Occipital lobe (tissue), 3 donors: ENCODE measurements at places on chromosomes 11 and 22.

- DNase-seq, result no peak
These were observed 30.9 kb downstream of the P4HA3 start for GRCh38 chr11:74280494-74280893.

- no peak for DNase-seq
These were observed 23.0 kb downstream of the SIK3 start for GRCh38 chr11:117075186-117075585.

GRCh38 chr11:12019337-12019736 lies 10.9 kb upstream of the DKK3 start:
- DNase-seq, result no peak

DNA sequence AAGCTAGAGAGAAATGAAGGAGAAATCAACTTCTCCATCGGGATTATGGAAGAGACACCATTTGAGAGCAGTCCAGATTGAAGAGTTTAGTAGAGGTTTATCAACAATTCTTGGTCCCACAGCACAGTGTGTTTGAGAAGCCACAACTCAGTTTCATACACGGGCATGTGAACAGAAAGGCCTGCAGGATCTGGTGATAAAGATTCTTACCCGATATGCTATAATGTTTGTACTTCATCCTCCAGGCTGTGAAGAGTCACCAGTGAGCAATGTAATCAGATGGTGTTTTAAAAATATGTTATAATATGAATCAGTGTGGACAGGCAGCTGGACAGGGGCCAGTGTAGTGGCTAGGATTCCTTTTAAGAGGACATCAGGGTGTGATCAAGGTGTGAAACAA lies 29.7 kb upstream of the VWA5A start:
- no peak for DNase-seq

DNA sequence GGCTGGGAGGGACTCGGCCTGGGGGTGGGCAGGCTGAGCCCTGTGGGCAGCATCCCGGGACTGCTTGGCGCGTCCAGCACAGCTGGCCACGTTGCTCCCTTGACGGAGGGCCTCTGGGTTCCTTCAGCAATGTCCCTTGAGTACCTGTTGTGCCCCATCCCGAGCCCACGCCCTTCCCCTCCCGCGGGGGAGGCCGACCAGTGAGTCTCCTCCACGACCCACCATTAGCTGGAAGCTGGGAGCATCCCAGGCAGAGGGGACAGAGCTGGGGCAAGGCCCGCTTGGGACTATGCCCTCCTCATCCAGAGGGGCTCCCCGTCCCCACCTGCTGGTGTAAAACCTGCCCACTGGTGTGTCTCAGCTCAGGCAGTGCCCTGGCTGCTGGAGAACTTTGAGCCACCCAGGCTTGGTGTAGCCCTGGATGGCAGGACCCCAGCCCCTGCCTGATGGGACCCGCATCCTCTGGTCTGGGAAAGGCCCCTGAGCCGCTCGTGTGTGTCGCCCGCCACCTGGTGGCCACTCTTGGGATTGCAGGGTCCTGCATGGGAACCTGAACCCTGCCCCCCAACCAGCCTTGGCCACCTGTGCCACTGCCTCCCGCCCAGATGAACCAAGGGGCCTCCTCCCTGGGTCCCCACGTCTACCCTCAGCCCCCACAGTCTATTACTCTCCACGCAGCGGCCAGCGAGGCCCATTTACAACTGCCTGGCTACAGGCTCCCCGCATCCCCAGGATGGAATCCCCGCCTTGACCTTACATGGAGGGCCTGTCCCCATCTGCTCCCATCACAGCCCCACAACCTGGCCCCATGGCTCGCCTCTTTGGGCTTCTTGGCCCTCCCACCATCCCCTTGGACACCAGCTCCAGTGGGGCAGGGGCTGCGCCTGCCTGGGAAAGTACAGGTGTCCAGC lies 16.6 kb upstream of the ARHGAP8 start:
- peak; percentile 10 for DNase-seq

GRCh38 chr22:44203203-44203602 lies 22.5 kb downstream of the PARVG start:
- DNase-seq, result no peak

GRCh38 chr22:30159561-30160353 lies 79.5 kb downstream of the HORMAD2 start:
- DNase-seq, result no peak

GRCh38 chr22:30385942-30386341 lies 1.3 kb downstream of the RNF215 start:
- DNase-seq, result no peak

DNA sequence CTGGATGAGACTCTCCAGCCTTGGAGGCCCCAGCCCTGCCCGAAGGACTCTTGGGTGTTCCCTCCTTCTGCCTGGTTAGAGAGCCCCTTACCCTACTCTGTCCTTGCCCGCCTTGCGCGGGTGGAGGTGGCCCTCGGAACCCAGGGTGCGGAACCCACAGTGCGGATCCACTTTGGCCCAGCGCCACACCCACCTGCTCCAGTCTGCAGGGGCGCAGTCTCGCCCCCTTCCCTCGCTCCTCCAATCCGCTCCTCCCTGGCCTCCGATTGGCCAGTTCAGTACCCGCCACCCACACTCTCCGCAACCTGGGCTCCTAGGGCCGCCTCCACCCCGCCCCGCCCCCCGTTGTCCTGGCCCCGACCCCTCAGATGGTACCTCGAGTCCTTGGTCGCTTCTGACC lies 2.4 kb downstream of the CAPN1 start:
- no peak for DNase-seq

DNA sequence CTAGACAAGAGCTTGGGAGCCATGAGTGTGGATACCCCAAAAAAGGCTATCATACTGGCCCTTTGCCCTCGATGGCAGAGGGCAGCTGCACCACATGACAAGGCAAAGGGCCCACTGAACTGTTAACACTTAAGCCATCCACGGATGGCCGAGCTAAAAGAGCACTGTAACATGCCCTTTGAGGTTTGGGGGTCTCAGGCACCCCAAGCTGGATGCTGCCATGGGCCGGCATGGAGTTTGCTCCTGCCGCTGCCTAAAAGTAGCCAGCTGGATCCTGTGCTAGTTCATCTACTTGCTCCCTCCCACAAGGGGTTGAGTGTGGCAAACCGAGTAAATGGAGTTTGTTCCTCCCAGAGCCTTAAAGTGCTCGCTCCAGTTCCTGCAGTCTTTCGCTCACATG lies 383.2 kb upstream of the LRRC4C start:
- DNase-seq, result no peak

- no peak for DNase-seq
These were observed 264.4 kb downstream of the DDX10 start for GRCh38 chr11:108929241-108929640.

- DNase-seq, result no peak
These were observed 85.9 kb downstream of the MICAL3 start for GRCh38 chr22:17938484-17938924.

DNA sequence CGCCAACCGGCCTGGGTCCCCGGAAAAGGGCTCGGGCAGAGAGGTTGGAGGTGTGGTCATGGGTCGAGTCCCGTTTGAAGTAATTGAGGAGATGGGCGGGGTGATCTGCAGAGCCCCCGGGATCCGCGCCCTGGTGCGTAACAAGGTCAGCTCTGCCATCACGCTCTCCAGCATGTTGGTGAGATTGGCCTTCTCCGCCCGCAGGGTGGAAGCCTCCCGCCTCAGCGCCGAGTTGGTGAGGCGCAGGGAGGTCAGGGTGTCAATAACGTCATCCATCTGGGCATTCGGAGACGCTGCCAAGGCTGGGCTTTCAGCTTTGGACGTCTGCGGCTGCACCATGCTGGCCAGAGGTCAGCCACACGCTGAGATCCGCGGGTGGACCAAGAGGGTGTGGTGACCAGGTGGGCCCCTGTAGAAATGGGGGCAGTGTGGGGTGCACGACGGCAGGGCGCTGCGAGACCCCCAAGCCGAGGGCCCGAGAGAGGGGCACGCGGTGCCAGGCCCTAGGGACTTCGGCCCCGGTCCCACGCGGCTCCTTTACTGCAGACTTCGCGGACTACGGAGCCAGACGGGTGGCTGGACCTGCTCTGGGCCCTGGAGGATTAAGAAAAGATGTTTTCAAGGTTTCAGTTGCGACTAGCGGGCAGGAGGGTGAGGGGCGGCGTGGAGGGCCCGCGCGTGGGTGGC lies 672 bp downstream of the RTL6 start:
- DNase-seq, result no peak

- no peak for DNase-seq
These were observed at the start of gene SHANK3 for GRCh38 chr22:50672471-50673230. Gene SHANK3, plus strand, starts transcription at chr22:50672823.

GRCh38 chr11:79648766-79649520 lies 208.1 kb upstream of the TENM4 start:
- DNase-seq, result no peak

DNA sequence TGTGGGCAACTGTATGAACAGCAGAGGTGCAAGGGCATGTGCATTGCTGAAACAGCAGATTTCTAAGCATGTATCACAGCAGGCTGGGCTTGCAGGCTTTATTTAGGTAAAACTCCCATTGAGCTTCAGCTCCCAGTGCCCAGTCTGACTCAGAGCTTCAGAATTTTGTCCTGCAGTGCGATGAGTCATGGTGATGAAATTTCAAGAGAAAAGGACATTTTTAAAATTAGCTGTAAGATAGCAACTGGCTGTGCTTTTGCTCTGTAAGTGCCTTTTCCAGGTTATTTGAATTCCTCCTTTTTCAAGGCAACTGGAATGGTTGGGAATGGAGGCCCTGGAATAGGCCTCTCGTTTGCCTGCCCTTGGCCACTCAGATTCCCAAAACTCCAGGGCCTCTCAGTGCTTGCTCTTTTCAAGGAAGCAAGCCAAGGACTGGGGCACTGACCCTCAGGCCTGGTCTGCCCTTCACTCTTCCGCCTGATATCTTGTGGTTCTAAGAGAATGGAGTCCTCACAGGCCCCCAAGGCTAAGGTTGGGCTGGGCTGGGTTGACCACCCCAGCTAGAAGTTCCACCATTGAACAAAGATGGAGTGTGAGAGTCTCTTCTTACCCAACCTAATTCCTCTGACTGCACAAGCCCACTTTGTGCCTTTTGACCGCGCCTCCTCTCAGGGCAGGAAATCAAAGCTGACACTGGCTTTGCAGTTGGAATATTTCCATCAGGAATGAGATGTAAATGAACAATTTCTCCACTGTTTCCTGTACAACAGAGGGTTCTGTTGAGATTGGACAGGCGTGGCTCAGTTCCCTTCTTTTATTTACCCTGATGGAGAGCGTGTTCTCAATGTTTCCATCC lies 59.5 kb upstream of the PRSS23 start:
- DNase-seq, result peak; percentile 60

DNA sequence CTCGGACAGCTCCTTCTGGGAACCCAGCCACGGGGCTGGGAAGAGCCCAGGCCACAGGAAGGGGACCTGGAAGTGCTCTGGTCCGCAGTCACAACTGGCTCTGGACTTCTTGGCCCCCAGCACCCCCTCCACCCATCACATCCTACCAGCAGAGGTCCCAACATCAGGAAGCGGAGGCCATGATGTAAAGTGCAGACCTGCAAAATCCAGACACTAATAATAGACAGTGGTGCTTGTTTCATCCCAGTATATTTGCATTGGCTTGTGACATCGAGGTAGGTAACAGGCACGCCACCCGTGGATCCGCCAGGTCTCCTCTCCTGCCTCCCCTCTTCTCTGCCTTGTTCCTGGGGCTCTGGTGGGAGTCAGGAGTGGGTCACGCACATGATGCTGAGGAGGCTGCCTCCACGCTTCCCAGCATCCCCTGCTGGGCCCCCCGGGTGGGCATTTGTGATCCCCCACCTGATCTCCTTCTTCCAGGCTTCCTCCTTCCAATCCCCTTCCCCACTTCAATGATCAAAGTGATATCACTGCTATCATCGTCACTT lies 1454.0 kb downstream of the BRD1 start:
- DNase-seq, result no peak

- no peak for DNase-seq
These were observed 5.5 kb downstream of the PACSIN2 start for GRCh38 chr22:43009444-43009843.

DNA sequence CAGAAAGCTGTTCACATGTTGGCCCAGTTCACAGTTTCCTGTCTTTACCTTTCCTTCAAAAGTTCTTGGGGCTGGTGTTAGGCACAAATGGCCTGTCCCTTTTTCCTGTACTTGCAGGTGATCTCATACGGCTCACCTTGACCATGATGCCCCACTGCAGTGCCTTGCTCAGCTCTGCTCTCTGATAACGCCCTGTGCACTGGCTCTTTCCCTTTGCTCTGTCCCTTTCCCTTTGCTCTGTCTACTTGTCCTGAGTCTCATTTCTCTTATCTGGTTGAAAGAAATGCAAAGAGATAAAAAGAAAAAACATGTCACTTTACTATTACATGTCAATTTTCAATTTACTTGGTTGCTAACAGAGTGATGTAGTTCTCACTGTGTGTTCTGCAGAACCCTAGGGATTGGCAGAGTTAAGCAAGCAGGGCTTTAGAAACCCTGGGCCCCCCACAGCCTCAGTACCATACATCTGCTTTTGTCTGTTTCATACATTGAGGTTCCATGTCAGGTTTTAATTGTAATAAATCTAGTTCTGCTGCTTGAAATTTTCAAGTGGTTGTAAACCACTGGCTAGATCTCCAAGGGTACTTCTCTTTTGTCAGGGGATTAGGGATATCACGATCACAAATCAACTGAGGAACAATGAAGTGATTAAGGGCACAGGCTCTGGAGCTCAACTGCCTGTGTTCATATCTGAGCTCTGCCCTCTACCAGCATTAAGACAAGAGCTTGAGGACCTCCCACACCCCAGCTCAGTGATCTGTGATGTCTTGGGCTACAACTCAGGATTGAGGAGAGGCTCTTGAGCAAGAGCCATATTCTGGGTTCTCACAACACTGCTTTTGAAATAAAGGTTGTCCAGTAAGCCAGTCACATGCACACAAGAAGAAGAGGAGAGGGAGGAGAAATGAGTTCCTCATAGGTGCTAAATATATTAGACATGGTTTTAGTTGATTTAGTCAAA lies 16.3 kb upstream of the SORL1 start:
- DNase-seq, result no peak

DNA sequence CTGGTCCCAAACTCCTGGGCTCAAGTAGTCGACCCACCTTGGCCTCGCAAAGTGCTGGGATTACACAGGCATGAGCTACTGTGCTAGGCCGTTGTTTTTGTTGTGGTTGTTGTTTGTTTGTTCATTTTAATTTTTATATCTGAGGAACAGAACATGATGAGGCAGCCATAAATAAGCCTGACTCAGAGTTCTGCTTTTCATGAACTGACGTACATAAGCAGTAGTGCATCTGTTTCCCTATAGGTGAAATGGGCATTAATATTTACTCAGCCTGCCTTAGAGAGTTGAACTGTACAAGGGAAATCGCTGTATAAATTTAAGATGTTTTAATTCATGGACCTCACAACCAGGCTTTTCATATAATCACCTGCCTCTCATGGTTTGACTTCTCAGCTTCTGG lies 80.5 kb downstream of the PDHX start:
- DNase-seq, result no peak

- DNase-seq, result no peak
These were observed 321.6 kb upstream of the TENM4 start for GRCh38 chr11:79762279-79762921.

- DNase-seq, result no peak
These were observed 44.5 kb downstream of the NECTIN1 start for GRCh38 chr11:119684361-119685110.
